ENCODE measurements at places on chromosomes 5 and 9. TPM values are rescaled to one million over a fixed set of nuclear protein-coding genes. Genes with fewer than 3 reads are reported as not detected.

DNA sequence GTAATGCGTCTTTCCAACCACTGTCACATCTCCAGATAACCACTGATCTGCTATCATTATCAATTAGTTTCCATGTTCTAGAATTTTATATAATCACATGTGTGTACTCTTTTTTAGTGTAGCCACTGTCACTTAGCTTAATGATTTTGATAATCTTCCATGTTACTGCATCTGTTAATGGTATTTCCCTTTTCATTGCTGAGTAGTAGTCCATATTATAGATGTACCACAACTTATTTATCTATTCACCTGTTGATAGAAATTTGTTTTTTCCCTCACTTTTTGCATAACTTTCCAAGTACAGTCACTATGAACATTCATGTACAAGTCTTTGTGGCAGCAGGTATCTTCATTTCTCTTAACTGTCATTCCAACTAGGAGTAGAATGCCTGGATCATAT, 30.3 kb upstream of the RPS23 start:
- no peaks in the 10 kb centered on the region for H3K36me3 ChIP-seq
- H3K4me1 ChIP-seq: no peaks in the 10 kb centered on the region
- H3K27ac ChIP-seq: no peak overlapping the region
- H3K27me3 ChIP-seq: no peaks in the 10 kb centered on the region
- H3K4me3 ChIP-seq: no peak overlapping the region

DNA sequence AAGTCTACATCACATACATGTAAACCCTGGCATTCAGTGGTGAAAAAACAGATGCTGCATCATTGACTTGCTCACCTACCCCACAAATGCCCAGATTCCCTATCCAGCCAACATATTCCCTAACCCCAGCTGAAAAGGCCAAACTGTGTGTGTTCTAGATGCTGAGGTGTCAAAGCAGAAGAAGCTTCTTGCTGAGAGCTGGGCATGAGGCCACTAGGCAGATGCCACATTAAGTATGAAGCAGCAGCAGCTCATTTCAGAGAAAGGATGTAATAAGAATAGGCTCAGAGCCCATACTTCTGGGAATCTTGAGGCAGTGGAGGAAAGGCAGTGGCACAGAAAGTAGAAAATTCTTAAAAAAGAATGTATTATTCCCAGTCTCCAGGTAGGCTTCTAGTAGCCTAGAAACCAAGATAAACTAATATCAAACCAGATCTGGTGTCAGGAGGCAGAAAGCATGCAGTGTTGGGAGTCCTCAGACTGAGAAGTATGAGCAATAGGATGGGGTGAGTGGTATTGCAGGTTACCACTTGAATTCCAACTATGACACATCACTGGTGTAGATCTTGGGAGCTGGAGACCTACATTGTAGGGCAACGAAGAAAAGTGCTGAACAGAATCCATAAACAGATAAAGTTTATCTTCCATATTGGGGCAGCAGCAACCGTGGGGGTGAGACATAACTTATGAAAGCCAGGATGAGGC, 71.9 kb upstream of the GRHPR start:
- no peaks in the 10 kb centered on the region for H3K4me1 ChIP-seq
- no peaks in the 10 kb centered on the region for H3K27me3 ChIP-seq
- no peak overlapping the region for H3K27ac ChIP-seq
- H3K4me3 ChIP-seq: no peak overlapping the region

DNA sequence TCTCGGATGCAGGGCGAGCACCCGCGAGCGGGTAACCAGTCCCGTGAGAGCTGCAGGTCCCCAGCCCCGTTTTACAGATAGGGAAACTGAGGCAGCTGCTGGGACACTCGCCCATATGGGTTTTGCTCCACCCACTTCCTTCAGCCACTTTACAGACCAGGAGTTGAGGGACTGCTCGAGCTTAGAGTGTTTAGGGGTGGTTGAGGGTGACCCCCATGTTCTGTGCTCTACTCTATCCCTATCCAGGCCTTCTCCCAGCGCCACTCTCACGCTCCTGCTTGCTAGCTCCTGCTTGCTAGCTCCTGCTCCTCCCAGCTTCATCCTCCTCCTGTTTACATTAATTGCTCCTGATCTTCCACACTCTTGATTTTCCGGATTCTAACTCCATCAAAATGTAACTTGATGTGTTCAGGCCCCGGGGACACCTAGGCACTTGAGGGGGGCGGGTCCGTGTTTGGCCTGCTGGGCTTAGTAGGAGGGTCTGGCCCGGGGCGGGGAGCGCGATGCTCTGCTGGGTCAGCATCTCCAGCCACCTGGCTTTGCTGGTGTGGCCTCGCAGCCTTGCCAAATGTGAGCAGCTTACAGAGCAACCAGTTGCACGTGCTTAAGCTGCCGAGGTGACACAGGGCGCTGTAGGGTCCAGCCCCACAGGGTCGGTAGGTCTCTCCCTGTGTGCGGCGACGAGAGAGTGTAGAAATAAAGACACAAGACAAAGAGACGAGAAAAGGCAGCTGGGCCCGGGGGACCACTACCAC, 1.5 kb upstream of the PTGES2 start:
- peaks cover 17% of the 10 kb centered on the region for H3K4me1 ChIP-seq
- H3K36me3 ChIP-seq: no peaks in the 10 kb centered on the region
- H3K4me3 ChIP-seq: peak overlapping the region; percentile 99
- H3K27me3 ChIP-seq: no peaks in the 10 kb centered on the region
- peak; percentile 50 for DNase-seq
- H3K27ac ChIP-seq: peak overlapping the region; percentile 97

GRCh38 chr9:69981686-69982445, 61.8 kb upstream of the MAMDC2 start:
- H3K27ac ChIP-seq: no peak overlapping the region
- no peaks in the 10 kb centered on the region for H3K36me3 ChIP-seq
- H3K4me3 ChIP-seq: no peak overlapping the region

DNA sequence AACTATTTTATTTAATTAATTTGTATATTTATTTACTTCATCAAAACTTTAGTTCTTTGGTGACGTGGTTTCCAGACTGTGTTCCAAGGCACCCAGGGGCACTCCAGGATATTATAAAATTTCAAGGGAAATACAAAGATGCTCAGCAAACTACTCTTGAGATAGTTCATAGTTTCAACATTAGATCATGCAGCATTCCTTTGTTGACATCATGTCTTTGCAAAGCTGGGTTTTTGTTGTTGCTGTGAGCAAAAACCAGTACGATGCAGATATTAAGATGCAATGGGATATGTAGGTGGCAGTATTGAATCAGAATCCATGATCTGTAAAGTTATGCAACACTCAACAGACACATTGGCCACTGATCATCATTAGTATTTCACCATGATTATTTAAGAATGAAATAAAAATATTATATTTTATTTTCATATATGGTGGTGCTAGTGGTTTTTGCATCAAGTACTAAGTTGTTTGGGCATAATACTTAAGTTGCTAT, 219.7 kb downstream of the ADCY2 start:
- H3K27me3 ChIP-seq: no peaks in the 10 kb centered on the region
- no peaks in the 10 kb centered on the region for H3K36me3 ChIP-seq
- H3K4me3 ChIP-seq: no peak overlapping the region

Gene ALDH1A1
- total RNA-seq: 281 TPM

Gene ZFP37
- total RNA-seq: 1.3 TPM

Gene IFNA21
- total RNA-seq: not detected

Gene PCA3
- total RNA-seq: not detected

Gene QRFP
- total RNA-seq: not detected

Data from Peyer's patch (tissue), 4 donors.